ENCODE measurements at places on chromosomes 4 and X. TPM values are rescaled to one million over a fixed set of nuclear protein-coding genes. Genes with fewer than 3 reads are reported as not detected.

GRCh38 chr4:128288689-128289106 is 1.1 kb upstream of the PGRMC2 start:
- DNase-seq, result no peak

- no peak for DNase-seq
Observed at GRCh38 chr4:62260254-62260653, 1060.1 kb downstream of the ADGRL3 start.

Gene MOSPD2
- total RNA-seq, result 25.2 TPM

DNA sequence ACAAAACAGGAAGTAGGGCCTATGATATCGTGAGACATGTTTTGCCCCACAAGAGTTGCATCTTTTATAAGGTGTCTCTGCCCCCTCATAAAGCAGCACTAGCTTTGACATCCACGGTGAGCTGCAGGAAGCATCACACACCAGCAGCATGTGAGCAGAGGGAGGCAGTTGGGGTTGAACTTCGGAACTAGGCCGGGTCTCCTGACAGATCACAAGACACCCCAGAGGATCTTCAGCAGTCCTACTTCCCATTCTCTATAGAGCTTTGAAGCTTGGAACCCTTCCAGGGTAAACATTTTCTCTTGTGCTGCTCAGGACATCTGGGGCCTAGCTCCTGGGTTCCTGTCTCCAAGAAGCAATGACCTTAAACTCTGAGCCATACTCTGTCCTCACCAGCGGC is 27.5 kb downstream of the YY2 start:
- DNase-seq, result no peak

DNA sequence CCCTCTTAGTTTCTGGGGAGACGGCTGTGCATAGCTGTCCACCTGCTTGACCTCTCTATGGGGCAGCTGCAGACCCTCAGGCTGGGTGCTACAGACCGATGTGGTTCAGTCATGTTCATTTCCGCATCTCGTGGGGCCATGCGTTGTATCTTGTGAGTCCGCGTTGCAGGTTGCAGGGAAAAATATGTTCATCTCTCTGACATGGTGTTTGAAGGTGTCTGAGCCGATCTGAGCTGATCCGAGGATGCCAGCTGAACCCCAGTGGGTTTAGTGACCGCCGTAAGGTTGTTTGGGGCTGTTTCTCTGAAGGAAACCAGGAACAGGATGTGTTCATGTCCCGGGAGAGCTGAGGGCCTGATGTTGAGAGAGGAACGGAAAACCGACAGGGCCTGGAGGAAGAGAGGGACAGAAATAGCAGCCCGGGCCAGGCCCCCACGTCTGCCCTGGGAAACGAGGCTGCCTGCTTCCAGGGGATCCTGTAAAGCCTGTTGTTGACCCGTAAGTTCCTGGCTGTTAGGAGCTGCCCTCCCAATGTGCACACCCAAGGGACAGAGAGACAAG is 9.8 kb upstream of the P2RY8 start:
- DNase-seq, result peak; percentile 40

Gene HSFX4
- not detected for total RNA-seq

DNA sequence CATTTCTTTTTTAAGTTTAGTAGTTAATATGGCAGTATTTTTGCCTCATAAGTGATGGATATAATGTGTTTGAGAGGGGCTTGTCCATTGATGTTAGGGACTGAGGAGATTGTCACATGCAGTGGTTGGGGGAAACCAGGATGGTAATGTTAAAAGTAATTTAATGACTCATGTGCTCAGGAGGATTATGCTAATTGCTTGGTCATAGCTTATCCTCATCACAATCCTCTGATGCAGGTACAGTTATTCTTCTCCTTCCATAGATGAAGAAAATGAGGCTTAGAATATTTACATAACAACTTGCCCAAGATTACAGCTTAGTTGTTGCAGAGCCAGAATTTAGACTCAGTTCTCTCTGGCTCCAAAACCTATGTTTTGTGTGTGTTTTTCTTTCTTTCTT is 94.4 kb upstream of the SCML1 start:
- no peak for DNase-seq

- no peak for DNase-seq
Observed at GRCh38 chr4:83179205-83179604, 64.7 kb upstream of the PLAC8 start.

DNA sequence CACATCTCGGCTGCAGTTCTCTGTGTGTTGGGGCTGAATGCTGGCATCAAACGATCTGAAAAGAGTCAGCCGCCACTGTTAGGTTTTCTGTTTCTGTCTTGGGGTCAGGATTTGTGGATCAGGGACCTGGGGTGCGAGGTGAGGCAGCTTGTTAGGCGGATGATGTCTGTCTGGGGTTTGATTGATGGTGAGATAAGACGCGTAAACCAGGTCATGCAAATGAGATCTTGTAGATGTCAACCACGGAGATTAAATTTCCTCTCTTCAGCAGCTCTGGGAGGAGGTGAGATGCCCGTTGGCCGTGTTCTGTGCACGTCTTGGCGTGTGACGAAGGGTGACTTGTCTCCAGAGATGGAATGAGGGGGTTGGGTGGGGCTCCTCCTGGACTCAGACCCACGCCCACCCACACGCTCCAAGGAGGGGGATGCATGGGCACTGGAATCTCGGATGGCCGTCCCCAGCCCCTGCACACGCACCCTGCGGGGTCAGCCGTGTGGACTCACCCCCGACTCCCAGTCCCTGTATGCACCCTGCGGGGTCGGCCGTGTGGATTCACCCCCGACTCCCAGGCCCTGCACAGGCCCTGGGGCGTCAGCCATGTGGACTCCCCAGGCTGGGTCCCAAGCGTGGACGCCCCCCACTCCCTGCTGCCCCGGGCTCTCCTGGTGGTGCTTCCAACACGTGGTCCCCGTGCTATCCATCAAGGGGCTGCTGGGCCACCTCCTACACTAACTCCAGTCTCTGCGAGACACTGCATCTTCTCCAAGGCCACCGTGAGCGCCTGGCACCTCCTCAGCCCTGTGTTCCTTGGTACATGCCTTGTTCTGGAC is 16.0 kb upstream of the UVSSA start:
- no peak for DNase-seq

DNA sequence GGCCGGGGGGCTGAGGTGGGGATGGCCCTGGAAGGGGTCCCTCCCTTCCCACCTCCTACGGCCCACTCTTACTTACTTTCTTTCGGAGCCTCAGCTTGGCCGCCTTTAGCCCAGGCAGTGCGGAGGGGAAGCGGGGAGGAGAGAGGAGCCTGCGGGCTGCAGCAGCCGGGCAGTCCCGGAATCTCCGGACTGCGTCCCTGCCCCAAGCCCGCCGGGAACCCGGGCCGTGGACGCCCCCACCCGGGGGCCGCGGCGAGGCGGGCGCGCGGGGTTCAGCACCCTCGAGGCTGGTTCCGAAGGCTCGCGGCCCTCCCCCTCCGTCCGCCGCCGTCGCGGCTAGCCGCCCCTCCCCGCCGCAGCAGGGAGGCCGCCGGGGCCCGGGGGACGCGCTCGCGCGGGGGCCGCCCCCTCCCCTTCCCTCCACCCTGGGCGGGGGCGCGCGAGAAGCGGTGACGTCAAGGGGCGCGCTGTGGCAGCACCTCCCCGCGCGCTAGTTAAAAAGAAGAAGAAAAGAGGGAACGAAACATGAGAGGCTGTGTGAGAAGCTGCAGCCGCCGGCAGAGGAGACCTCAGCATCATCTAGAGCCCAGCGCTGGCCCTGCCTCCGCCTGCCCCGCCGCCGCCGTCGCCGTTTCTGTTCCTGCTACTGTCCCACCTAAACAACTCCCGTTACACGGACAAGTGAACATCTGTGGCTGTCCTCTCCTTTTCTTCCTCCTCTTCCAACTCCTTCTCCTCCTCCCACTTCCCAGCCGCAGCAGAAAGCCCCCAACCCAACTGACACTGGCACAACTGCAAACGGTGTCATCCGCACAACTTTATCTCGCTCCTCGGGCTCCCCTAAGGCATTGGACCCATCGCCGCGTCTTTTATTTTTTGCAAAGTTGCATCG is at the start of gene HHIP:
TSS of gene HHIP (plus strand) at position 526 of the 892 bp plus-strand sequence. CDS start 520 bp downstream, outside the sequence.
- no peak for DNase-seq

- peak; percentile 22 for DNase-seq
Observed at GRCh38 chr4:184395451-184395917, 78.9 kb downstream of the IRF2 start.

- DNase-seq, result no peak
Observed at GRCh38 chr4:100117750-100118149, 72.5 kb downstream of the DDIT4L start.

GRCh38 chr4:93127489-93127888 is 701.1 kb upstream of the ATOH1 start:
- DNase-seq, result no peak

- DNase-seq, result no peak
Observed at GRCh38 chr4:7839856-7840255, 99.8 kb downstream of the AFAP1 start.

GRCh38 chr4:33107814-33108213 is 2387.6 kb downstream of the PCDH7 start:
- no peak for DNase-seq

Gene SPIN2B
- 19.8 TPM for total RNA-seq

DNA sequence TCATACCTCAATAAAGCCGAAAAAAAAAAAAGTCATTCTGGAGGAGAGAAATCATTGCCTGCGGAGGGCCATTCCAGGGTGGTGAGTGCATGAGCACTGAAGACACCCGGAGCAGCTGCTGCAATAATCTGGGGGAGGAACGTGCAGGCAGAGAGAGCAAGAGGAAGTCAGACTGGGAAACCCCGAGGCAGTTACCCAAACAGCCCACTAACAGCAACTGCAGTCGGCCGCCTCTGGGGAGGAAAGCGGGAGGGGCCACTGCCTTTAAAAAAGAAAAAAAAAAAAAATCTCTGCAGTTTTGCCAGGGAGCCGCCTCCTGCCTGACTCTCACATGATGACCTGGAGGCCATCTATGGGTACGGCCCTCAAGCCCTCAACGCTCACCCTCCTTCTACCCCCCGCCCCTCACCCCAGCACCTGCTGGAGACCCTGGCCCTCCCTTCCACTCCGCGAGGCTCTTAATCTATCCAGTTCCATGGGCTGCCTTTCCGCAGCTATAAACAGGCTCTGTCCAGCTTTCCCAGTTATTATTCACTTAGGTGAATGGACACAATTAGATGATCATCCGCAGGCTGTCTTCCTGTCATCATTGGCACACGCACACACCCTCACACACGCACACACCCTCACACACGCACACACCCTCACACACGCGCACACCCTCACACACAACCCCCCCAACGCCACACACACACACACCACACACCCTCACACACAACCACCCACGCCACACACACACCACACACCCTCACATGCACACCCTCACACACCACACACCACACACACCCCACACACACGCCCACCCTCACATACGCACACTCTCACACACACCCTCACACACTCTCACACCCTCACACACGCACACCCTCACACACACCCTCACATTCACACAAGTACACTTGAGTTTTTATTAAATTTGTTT is 3.4 kb upstream of the AVPR2 start:
- peak; percentile 48 for DNase-seq

- DNase-seq, result no peak
Observed at GRCh38 chr4:8695237-8696219, 103.0 kb downstream of the CPZ start.

Gene NHSL2
- total RNA-seq, result 14.6 TPM

GRCh38 chrX:50606300-50606950 is 135.8 kb upstream of the DGKK start:
- DNase-seq, result no peak

- no peak for DNase-seq
Observed at GRCh38 chr4:124890522-124890921, 178.0 kb upstream of the ANKRD50 start.

DNA sequence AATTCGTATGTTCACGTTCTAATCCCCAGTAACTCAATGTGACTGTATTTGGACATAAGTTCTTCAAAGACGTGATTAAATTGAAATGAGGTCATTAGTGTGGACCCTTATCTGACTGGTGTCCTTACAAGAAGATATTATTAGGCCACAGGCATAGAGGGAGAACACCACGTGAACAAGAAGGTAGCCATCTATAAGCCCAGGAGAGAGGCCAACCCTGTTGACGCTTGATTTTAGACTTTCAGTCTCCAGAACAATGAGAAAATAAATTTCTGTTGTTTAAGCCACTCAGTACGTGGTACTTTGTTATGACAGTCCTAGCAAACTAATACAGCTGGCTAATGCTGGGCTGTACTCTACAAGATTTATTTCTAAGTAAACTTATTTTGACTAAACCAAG is 1.5 kb upstream of the EIF1AX start:
- DNase-seq, result no peak

Gene NMU
- not detected for total RNA-seq

GRCh38 chrX:46903458-46904242 is 8.6 kb upstream of the JADE3 start:
- DNase-seq, result peak; percentile 78

Gene FMR1NB
- total RNA-seq, result not detected

Gene MAOA
- total RNA-seq, result 241 TPM

GRCh38 chr4:153465615-153466080 is 512 bp upstream of the TMEM131L start:
- peak; percentile 58 for DNase-seq

DNA sequence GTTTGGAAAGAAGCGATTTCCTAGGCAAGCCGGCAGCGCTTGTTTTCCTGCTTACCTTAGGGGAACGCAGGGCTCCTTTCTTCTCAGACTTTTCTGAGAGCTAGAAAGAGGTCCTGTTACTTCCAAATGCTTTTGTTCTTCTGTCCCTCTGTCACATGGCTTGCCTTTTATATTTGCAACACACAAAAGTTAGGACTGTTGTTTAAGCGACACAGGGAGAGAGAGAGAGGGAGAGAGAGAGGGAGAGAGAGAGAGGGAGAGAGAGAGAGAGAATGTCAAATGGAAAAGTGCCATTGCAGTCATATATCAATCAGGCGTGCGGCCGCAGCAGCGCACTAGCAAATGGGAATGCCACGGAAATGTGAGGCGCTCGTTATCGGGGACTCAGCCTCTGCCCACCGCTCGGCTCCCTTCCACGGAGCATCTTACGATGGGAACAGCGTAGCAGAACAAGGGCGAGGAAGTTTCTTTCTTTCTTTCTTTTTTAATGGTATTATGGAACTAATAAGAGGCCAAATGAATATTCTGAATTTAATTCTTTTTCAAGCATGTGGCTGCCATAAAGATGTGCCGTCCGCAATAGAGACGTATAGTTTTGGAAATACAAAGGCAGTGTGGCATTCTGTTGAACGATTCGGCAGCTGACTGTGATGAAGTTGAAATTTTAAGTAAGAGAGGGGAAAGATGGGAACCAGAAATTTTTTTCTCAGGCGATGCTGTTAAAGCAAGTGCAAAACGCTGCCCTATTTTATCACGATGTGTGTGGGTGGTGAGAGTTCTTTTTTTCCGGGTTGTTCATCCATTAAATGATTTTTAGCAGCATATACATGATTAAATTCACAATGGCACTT is at the start of gene NDP:
TSS of gene NDP (minus strand) at position 142 of the 851 bp plus-strand sequence. CDS start 14,745 bp downstream, outside the sequence.
- no peak for DNase-seq

Gene PHKA1
- total RNA-seq, result 9.4 TPM

- DNase-seq, result no peak
Observed at GRCh38 chrX:97389761-97390192, 506.1 kb downstream of the RPA4 start.
